Stimulated activated CD4-positive, alpha-beta T cell treated with anti-CD3 and anti-CD28 coated beads, Interleukin-1b, Interleukin-23, amount 100 ng/mL, for 1 hour (primary cell): ENCODE measurements at places on chromosomes 12 and 14.

DNA sequence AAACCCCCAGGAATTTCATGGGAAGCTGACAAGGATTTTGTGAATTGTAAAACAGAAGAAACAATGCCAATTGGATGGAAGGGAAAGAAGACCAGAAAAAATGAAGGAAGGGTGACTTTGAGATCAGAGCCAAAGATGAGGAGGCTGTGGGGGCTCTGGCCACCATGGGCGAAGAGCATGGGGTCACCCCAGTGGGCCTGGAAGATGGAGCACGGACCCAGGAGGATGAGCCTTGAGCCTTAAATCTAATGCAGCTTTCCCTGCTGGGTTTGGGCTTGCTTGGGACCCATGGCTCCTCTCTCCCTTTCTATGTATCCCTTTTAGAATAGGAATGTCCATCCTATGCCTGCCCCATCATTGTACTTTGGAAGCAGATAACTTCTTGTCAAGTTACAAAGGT, 322.2 kb downstream of the TMEM121 start:
- DNase-seq: no peak

DNA sequence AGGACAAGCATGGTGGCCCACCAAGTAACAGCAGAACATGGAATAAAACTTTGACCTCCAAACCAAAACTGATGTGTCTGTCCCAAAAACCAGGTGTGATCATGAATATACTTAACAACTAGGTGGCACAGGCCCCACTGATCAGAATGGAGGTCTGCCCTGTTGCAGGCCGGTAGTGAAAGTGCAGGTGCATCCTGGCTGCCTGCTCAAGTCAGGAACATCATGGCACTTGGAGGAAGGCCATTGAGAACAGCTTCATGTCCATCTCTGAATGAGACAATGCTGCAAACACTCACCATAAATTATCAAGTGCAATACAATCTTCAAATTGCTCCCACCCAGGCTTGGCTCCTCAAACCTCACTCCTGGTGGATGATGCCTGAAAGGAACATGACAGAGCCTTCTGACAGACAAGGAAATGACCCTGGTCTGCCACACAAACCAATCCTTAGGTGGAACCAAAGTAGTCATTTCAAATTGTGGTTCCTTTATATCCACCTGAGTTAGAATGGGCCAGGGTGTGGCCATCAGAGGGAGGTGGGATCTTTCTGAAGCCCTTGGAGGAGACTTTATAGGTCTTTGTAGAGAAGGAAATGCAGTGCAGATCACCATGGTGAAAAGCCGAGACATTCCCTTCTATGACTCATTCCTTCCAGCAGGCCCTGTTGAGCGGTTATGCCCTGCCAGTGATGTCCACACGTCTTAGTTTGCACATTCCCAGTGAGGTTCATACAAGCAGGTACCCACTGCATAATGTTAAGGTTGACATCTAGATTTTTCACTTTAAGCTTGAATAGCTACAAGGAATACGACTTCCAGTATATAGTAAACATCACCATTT, 36.0 kb downstream of the EGLN3 start:
- no peak for DNase-seq

DNA sequence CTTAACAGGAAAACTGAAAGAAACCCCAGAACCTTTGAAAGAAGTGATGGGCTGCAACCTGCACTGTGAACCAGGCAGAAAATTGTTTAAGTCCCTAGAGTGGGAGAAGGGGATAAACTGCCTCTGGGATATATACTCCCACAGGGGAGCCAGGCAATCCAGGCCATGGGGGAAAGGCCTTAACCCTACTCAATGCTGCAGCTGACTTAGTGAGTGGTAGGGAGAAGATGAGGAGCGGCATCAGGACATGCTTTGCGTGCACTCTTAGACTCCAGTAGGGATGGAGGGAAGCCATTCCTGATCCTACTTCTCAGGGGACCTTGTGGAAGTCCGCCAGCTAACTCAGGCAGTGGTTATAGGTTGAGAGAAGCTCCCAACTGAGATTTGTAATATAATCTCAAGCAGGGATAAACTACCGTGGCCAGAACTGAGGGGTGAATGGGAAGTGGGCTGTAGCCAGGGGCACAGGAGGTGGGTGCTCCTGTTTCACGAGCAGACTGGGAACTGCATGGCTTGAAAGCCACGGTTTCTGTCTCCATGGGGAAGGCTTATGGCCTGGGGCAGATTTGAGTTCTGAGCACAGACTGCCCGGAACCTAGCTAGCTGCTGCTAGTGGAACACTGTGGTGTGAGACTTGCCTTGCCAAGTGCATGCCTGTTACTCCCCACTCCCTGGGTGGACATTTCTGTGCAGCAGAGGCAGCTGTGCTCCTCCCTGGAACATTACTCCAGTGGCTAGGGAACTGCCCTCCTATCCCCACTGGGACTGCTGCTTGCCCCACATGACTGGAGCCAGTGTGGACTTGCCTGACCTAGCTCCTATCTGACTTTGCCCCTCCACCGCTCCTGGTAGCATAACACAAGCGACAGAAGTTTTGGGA, 119.2 kb upstream of the SCAF11 start:
- no peak for DNase-seq

DNA sequence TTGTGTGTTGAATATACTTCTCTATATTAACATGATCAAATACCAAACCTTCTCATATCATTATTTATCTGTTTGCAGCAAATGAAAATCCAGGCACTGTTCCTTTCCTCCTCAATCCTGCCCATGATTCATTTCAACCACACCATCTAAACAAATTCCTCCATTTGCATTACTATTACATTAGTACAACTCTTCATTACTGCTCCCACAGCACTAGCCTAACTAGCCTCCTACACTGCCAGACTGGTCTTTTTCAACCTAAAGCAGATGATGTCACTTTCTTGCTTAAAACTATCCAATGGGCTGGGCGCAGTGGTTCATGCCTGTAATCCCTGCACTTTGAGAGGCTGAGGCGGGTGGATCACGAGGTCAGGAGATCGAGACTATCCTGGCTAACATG, 117.3 kb upstream of the MYF6 start:
- no peak for DNase-seq

DNA sequence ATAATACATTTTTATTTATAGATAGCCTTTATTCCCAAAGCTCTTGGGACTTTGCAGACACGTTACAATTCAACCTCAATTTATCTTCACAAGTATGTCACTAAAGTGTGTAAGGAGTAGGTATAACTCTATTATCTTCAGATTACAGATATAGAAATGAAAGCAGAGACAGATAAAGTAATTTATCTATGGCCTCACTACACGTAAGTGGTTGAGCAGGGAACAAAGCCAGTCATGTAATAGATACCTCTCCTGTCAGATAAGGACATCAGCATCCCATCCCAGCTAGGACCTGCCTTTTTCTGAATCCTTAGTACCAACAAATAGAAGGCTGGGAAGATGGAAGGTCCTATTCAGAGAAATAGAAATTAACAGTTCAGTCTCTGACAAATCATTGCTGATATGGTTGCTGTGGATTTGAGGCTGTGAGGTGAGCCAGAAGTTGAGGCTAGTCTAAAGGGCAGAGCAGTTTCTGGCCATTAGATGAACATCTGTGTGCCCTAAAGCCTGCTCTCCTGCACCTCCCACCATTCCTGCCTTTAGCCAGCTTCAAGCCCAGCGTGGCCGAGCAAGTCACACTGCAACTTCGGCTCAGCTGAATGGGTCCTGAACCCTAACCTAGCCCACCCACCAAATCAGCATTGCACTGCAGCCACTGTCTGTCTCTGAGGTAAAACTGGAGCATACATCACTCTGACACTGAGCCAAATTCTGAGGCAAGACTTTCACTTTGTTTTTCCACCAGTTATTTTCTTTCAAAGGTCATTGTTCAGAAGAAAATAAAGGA, 71.1 kb upstream of the PLEKHA5 start:
- DNase-seq: no peak

GRCh38 chr12:6236641-6236940, 36.4 kb downstream of the CD9 start:
- no peak for DNase-seq

- DNase-seq: no peak
These were observed 60.6 kb downstream of the ARL6IP4 start for GRCh38 chr12:123041042-123041531.

- no peak for DNase-seq
These were observed 32.8 kb upstream of the C14orf180 start for GRCh38 chr14:104546591-104547309.

DNA sequence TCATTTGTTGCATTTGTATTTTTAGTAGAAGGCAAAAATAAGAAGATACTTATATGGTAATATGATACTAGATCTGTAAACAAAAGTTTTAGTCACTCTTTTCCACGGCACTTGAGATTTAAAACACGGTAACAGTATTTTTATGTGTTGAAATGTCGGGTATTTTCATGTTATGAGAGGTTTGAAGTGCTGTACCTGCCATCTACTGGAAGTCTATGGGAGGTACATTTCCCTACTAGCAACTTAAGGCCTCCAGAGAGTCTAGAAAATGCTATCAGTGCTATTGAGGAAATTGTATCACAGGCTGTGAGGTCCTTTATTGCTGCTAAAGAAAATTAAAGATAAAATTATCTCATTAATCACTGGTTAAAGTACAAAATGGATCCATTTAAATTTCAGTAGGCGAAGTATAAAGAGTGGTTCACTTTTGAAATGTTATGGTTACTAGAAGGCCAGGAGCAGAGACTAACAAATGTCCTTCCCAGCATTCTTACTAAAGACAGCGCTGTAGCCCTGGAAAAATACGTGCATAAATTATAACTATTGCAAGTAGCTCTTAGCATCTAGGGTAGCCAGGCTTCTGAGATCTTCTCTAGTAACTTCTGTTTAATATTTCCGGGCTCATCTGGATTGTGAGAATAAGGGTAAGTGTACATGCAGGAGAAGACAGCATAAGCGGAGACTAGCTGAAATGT, 77.6 kb upstream of the PRKD1 start:
- DNase-seq: no peak
